ENCODE measurements at places on chromosomes 6 and 20.
A peak's percentile ranks its signal among the peaks of the same experiment; 100 is the strongest.

DNA sequence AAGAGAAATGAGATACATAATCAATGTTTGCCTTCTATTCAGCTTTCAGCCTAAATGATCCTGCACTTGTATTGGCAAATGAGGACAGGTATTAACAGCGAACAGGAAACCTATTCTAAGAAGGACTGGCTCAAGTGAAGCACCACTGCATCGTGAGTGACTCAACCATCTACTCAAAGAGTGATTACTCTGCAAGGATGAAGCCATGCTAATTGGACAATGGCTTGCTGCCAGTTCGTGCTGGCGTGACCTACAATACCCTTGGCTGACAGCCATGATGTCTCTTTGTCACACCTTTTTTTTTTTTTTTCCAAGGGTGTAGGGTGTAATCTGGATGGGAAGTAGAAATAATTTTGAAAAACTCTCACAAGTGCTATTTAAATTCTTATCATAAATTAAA lies 104.9 kb downstream of the GJA10 start:
- DNase-seq, result no peak

- DNase-seq, result no peak
These were observed 7.0 kb downstream of the GRIK2 start for GRCh38 chr6:101400326-101401135.

DNA sequence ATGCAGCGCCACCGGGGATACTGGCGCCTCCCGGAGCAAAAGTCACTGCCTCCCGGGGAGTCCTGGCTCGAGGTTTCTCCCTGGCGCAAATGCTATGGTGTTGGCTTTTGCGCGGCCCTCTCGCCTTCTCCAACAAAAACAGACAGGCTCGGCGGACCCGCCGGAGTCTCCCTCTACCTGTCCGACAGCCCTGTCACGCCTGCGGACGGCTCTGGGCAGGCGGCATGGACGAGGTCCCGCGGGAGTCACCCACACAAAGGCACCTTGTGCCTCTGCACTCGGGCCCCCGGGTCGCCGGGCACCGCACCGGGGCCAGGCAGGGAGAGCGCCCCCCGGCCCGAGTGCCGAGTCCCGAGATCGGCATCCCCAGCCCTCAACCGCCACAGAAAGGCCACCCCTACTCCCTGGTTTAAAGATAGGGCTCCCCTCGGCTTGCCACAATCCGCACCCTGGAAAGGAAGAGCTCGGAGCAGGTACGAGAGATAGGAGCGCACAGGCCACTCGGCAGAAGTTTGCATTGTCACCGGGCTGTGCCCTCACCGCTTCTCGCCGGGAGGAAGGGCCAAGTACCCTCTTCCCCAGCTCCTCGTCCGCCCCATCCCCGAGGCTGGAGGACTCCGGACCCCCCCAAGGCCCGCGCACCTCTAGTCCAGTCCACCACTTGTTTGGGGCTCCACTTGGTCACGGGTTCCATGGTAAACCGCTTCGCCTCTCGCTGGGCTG lies 903 bp downstream of the CNKSR3 start:
- peak; percentile 50 for DNase-seq

- DNase-seq, result no peak
These were observed 86.5 kb downstream of the LYRM4 start for GRCh38 chr6:5174244-5174643.

DNA sequence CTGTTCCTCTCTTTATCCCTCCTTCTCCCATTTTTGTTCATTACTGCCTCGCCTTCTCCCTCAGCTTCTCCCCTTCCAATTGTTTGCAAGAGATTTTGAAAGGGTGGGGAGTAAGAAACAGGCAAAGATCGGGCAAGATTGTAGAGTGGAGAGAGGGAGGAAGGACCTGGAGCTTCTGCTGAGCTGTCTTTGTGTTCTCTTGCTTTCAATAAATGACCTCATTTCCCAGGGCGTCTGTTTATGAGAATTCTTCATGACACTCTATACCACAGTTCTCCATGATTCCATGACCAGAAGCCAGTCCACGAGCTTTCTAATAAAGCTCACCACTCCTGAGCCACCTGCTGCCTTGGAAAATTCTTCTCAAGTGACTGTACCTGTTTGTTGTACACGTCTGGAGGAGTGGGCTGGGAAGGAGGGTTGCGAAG lies 50.0 kb upstream of the PLEKHG1 start:
- DNase-seq, result no peak

DNA sequence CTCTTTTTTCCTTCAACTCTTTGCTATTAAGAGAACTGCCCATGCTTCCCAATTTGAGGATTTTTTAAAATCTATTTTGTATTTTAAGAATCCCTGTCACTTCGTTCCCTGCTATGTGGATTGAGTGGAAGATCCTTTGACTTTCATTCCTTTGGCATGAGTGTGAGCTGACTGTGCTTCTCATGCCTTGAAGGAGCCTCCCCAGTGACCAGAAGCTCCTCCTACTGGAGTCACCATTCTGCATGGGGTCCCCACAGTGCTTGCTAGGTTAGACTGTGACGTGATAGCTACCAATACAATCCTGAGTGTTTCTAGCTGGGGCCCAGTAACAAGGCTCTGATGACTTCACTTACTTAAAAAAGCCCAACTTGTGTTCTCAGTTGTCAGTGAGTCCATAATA lies 104.4 kb upstream of the LAMP5 start:
- DNase-seq, result no peak

DNA sequence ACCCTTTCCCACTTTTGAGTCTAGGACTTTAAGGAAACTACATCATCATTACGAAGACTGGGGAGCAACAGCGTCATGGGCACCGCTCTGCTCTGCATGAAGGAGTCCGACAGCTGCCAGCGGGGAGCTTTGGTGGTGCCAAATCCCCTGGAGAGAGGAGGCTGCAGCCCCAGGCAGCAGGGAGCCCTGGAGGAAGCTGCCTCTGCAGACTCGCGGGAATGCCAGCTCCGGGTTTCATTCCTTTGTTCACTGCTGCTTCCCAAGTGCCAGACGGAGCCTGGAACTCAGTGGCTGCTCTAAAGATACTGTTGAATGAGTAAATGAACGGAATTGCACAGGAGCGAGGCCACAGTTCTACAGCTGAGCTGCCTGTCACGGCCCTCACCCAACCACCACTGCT lies 196.5 kb upstream of the THBS2 start:
- peak; percentile 30 for DNase-seq

DNA sequence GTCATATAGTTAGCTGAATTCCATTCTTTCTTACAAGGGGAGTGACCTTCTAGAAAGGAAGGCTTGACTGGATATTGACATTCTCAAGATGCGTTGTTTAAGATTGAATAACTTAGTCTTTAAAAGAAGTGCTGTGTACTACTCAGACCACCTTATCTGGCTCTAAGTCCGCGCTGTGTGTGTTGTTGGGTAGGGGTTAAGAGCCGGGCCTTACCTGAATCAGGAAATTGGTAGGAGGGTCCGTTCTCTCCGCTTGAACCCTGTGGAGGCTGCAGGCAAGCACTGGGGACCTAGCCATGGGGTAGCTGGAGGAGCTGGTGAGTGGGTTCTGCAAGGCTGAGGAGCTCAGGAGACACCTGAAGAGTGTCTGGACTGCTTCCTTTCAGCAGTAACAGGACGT lies 9.0 kb upstream of the SCML4 start:
- no peak for DNase-seq

DNA sequence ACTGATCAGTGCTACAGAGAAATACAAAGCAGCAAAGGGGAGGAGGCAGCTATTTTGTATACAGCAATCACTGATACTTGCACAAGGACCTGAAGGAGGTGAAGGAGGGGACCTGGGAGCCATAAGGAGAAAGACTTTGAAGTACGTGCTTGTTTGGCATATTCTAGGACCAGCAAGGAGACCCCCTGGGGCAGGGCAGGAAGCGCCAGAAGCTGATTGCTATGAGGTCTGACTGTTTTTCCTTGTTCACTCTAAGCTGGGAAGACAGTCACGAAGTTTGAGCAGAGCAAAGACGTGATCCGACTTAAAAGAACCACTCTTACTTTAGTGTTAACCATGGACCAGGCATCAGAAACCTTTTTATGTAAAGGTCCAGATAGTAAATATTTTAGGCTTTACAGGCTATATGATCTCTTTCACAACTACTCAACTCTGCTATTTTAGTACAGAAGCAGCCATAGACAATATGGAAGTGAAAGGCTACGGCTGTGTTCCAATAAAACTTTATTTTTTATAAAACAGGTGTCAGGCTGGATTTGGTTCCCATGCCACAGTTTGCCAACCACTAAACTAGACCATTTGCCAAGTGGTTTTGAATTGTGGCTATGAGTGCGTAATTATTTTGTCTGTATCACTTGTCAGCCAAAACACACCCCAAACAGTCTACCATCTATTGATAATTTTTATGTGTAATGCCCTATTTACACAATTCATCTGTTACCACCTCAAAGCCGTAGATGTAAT lies 217.9 kb downstream of the PRL start:
- peak; percentile 21 for DNase-seq

DNA sequence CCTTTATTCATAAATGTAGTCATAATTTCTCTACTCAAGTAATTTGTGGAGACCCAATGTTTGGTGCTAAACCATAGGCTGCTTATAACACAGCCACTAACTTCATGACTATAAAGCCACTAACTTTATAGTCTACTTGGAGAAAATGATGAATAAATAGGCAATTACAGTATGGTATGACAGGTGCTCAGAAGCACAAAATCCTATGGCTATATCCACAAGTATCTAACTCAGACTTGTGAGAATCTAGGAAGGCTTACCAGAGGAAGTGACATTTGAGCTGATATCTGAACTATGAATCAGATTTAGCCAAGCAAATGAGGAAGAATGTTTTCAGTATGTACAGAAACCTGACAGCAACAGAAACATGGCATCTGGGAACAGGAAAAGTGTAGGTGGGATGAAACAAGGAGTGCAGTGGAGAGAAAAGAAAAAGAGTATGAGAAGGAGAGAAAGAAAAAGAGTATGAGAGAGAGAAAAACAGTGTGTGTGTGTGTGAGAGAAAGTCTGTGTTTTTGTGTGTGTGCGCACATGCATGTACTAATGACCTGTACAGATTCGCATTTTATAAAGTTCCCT lies 59.9 kb downstream of the REV3L start:
- DNase-seq, result no peak

DNA sequence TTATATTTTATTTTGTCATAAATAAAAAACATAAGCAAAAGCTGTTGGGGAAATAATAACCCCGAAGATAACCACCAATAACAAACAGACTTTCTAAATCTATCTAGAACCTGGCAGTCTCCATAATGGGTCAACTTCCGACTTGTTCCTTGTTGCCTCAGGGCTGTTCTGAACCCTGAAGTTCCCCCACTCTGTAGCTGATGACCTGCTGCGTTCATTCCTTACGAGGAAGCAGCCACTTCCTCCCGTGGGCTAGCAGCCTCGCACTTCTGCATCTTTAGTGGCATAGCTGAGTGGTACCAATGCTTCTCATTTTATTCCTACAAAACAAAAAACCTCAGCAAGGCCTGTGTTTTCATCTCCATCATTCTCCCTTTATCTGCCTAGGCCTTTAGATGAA lies 103.0 kb downstream of the PLEKHG1 start:
- DNase-seq, result no peak

DNA sequence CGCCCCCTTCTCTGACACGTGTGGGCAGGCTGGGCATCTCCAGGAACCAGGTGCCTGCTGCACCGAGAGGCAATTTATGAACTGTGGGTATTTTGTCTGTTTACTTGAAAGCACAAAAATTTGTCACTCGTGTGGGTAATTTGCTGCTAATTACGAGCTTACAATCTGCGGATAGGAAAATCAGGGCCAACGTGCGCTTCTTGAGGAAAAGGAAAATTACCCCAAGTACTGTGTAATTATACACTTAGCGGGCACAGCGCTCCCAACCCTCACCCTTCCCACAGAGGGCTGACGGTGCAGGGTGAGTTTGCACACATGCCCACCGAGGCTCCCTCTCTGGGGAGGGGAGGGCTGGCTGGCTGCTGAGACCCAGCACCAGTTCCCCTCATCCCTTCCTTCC lies 25.3 kb upstream of the MDGA1 start:
- DNase-seq, result no peak

- no peak for DNase-seq
These were observed 14.9 kb upstream of the HLA-DRA start for GRCh38 chr6:32424589-32425300.

DNA sequence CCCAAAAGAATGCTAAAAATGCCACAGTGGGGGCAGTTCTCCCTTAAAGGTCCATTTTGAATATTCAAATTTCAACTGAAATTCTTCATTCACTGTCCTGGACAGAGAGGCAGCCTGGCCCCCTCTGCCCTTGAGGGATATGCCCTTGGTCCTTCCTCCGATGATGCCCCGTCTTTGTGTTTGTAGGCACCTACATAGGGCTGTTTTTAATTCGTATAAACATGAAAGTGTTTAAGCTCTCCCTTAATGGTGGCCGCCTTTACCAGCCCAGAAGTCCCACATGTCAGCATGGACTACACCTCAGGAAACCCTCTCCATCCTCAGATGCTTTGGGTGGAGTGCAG lies 70.2 kb downstream of the SSR1 start:
- no peak for DNase-seq

DNA sequence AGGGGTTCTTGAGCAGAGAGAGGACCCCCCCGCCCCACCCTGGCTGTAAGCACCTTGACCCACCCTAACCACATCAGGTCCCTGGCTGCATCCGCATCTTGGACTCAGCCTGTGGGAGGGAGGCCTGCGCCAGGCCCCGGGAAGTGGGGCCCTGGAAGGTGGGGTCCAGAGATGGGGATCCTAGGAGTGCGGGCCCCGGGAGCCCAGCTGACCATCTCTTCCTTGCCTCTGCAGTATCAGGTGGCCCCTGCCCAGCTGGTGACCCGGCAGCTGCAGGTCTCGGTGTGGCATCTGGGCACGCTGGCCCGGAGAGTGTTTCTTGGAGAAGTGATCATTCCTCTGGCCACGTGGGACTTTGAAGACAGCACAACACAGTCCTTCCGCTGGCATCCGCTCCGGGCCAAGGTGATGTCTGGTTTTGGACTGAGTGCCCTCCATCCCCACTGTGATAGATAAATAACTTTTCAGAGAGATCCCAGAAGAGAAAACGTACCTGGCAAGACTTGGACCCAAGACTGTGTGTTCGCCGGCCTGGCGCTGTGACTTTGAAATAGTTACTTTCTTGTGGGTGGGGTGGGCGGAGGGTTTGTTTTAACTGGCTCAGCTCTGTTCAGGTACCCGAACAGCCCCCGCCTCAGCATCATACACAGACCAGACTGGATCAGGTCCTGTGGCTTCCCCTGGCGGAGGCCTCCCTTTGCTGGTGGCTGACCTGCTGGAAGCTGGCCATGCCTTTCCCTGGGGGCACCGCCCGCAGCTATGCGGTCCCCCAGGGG lies 62.0 kb downstream of the EZR start:
- DNase-seq, result no peak

Measured in glutamatergic neuron (in vitro differentiated cells).